ENCODE measurements at places on chromosomes 16 and 17.
A peak's percentile ranks its signal among the peaks of the same experiment; 100 is the strongest.

DNA sequence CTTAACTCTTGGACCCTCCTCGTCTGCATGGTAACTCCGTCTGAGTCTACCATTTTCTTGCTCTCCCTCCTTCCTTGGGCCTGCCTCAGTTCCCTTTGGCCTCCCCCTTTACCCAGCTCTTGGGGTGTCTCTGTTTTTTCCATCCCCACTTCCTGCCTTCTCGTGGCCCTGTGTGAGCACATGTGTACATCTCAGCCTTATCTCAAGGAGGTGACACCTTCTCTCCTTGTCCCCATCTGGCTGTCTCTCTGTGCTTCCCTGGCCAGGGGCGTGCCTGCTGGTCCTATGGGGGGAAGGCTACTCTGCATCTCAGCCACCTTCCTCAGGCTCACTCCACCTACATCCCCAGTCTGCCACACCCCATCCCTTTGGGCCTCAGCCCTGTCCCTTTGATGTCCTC lies 6.6 kb downstream of the CTF1 start:
- DNase-seq, result no peak

GRCh38 chr17:65690626-65691310 lies 129.3 kb upstream of the AXIN2 start:
- DNase-seq, result no peak

DNA sequence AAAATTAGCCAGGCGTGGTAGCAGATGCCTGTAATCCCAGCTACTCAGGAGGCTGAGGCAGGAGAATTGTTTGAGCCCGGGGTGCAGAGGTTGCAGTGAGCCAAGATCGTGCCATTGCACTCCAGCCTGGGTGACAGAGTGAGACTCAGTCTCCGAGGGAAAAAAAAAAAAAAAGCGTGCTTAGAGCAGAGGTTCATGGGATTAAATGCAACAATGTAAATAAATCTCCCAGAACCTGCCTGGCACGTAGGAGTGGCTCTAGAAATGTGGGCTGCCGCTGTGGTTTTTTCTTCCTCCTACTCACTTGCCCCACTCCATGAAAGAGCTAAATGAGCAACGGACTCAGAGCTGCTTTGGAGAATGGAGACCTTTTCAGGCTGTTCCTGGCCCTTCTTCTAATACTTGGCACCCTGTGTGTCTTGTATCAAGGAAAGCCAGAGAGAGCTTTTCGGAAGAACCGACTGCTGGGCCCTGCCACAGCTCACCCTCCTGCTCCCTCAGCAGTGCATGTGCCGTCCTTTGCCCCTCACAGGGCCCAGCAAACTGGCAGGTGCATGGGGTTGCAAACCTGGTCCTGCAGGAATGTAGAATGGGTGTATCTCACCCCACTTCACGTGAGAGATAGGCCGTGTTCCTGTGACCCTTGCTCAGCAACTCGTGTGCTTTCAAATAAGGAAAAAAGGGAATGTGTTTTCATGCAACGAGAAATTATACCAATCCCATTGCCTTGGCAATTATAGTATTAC lies 52.0 kb downstream of the LDHD start:
- DNase-seq, result no peak

- DNase-seq, result no peak
These were observed 5.4 kb downstream of the FASN start for GRCh38 chr17:82092628-82092994.

DNA sequence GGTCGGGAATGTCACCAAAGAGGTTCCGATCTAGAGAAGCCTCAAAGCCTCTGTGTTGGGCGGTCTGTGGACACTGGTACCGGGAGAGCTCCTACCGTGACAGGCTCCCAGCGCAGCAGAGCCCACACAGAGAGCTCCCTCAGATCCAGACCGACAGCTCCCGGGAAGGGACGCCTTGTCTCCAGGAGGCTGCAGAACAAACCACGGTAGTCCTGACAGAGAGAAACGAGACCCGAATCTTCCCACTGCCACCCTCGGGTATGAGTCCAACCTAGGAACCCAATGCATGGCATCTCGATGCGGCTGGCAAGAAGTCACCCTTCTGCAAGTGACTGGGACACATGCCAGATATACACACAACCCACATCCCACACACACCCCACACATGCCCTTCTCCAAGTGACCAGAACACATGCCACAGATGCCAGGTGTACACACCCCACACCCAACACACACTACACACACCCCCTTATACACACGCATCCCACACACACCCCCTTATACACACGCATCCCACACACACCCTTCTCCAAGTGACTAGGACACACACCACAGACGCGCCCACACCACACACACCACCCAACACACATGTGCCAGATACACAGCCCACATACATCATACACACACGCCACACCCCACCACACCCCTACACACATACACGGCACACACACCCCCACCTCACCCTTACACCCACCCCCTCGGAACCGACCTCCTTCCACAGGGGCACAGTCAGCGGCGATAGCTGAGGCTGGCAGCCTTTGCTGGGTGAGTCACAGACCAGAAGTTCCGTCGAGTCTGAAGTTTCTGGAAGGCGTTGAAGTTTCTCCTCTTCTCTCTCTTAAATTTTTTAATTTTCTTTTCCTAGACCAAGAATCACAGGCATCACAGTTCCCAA lies 15.9 kb upstream of the CYTH1 start:
- DNase-seq, result no peak

- no peak for DNase-seq
These were observed 4.0 kb downstream of the ZNF785 start for GRCh38 chr16:30581457-30581856.

- no peak for DNase-seq
These were observed 158.5 kb upstream of the RPH3AL start for GRCh38 chr17:511001-511698.

- no peak for DNase-seq
These were observed 2.2 kb upstream of the CHD3 start for GRCh38 chr17:7886227-7887037.

DNA sequence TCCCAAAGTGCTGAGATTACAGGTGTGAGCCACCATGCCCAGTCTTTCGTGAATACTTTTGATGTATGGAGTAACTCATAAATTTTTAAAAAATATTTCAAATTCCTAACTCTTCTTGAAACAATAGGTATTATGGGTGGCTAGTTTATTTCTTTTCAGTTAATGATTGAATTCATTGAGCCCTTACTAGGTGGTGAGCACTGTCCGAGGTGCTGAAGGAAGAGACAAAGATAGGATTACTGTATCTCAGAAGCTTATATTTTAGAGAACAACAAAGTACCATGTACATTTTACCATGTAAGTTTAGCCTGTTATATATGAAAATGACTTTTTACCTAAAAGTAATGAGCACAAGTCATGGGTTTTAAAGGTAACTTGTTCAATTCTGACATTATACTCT lies 418.3 kb downstream of the NPIPA7 start:
- no peak for DNase-seq

DNA sequence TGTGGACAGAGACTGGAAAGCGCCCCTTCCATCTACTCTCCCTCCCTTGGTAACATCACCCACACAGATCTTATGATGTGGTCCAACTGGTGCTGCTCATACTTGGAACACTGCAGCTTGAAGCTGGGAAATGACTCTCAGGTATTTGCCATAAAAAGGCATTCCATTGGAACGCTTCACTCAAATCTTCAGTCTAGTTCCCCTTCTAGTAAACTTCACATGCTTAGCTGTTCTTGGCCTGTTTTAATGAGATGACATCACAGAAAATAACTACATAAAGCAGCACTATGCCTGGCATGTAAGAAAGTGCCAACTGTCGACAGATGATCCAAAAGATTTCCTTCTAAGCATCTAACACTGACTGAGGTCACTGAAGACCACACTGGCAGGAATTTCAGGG lies 9.3 kb downstream of the ZNF263 start:
- no peak for DNase-seq

- no peak for DNase-seq
These were observed 235.8 kb downstream of the HAPSTR1 start for GRCh38 chr16:9327253-9327652.

DNA sequence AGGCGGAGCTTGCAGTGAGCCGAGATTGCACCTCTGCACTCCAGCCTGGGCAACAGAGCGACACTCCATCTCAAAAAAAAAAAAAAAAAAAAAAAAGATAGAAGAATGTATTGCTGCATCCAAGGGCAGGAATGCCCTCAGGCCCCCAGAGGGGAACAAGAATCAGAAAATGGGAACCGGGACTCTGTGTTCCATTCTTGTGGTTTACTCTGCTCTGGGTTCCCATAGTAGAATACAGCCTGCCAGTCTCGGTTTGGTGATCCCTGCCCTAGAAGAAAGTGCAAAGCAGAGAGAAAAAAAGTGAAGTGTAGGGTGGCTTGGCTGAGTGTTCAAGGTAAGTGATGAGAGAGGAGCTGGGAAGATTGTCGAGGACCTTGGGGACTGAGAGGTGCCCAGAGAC lies 27.4 kb upstream of the KDM6B start:
- no peak for DNase-seq

DNA sequence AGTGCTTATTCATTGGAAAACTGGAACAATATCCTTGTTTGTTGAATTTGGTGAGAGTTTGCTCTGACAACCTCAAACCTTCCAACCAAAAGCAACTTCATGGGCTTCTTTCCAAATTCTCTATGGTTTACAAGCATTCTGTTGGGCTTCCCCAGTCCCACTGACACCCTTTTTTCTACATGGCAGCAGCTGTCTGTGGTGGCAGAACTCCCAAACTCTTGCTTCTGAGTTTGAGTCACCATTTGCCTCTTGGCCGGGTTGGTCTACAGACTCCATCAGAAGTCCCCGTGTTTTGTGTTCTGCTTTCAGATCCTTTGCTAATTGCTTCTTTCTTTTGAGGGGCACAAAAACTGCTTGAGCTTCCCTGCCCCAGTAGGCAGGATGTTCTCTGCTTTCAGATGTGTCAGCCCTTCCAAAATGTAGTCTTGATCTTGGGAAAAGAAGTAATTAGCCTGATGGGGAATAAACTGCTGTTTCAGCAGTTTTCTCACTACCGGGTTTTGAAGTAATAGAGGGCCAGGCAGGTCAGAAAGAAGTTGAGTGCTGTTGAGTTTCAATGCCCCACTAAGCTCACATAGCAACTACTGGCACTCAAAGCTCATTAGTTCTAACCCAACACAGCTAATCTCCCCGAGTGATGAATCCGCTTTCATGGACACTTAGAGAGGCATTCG lies 80.7 kb downstream of the HS3ST3A1 start:
- DNase-seq, result peak; percentile 67

DNA sequence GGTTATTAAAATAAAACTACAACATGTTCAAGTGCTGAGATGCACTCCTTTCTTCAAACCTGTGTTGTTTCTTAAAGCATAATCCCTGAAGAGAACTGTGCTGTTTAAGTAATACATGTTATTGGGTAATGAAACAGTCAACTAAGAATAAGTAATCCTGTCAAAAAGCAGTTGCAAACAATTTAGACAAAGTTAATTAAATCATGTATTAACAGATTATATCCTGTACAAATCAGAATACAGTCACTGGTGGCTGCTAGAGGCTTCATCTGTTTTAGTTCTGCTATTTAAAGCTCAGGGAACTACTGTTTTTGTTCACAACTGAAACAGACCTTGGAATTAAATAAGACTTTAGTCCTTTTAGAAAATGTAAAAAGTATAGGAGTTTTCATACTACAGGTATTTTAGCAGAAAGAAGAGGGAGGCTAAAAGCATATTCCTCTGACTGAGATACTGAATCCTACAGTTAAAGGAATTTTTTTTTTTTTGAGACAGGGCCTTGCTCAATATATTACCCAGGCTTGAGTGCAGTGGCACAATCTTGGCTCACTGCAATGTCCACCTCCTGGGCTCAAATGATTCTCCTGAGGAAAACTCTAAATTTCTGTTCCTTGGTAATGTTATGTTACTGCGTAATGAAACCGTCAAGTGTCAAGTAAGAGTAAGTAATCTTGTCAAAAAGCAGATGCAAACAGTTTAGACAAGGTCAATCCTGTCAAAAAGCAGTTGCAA lies 27.3 kb upstream of the ITGA2B start:
- no peak for DNase-seq

DNA sequence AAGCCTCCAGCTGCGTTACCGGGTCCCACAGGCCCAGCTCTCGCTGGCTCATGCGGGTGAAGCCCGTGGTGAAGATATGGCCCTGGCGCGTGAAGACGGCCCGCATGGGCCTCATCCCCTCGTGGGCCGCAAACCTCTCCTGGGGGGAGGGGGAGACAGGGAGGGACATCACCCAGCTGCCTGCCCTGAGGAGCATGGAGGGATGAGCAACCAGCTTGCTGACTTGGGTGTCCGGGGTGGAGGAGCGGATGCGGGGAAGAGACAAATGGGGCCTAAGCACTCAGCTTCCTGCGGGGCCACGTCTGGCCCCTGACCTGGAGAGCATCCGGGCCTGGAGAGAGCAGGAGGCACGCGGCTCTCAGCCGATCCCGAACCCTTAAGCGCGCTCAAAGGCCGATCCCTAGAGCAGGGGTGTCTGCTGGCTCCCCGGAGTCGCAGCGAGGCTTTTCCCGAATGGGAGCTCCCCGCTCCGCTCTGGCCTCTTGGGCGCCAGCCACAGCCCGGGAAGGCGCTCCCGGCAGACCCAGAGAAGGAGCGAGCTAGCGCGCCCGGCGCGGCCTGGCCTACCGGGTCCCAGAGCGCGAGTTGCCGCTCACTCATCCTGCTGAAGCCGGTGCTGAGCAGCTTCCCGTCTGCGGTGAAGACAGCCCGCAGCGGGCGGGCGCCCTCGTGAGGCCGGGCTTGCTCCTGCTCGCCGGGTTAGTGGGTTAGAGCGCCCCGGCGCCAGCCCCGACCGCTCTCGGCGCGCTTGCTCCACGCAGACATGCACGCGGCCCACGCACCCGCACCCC lies 5.0 kb downstream of the CORO6 start:
- no peak for DNase-seq

DNA sequence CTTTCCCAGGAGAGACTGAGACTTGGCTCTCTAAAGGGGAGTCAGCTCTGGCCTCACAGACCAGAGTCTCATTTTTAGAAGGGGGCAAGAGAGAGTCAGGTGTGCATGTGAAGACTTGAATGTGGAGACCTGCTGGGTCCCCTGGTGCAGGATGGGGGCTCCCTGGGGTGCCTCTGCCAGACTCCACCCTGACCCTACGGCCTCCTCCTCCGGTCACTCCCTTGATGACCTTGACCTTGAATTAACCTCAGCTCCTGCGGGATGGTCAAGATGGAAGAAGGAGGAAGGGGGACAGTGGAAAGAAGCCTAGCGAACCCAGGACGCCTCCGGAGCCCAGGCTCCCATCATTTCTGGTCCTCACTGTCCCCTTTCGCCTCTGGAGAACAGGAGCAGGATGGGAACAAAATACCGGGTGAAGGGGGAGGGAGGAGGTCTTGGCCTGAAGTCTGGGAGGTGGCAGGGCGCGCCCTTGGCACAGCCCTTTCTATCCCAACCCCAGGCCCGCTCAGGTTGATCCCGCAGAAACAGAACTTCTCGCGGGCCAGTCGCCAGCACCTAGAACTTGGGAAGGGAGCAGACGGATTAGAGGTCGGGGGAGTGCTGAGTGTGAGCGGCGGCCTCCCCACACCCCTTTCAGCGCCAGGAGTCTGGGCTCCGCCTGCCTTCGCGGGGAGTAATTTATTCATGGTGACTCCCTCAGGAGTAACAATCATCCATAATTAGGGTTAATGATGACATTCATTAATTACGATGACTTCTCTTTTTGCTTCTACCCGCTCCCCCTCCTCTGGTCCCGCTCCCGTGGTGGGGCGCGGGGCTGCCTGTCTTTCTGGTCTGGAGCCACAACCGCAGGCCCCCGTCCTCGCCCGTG lies 1.6 kb downstream of the STAC2 start:
- no peak for DNase-seq
